ENCODE measurements at places on chromosomes 13 and 19.

GRCh38 chr19:17757125-17757524, 5.8 kb downstream of the FCHO1 start:
- no peak for DNase-seq

- DNase-seq = no peak
Measured at GRCh38 chr13:28607187-28607955, 51.6 kb upstream of the POMP start.

- no peak for DNase-seq
Measured at GRCh38 chr13:110280985-110281688, 25.8 kb downstream of the COL4A1 start.

GRCh38 chr13:113413178-113413897, 40.0 kb downstream of the ADPRHL1 start:
- no peak for DNase-seq

- no peak for DNase-seq
Measured at GRCh38 chr13:25731536-25731935, 320.3 kb downstream of the SHISA2 start.

DNA sequence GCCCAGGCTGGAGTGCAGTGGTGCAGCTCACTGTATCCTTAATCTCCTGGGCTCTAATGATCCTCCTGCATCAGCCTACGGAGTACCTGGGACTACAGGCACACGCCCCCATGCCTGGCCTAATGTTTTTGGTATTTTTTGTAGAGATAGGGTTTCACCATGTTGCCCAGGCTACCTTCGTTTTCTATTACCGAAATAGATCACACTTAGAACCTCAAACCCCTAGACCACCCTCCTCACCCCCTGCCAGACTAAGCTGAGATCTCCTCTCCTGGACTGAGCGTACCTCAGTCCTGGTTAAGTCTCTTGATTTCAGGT, 391 bp downstream of the KLF1 start:
- no peak for DNase-seq

DNA sequence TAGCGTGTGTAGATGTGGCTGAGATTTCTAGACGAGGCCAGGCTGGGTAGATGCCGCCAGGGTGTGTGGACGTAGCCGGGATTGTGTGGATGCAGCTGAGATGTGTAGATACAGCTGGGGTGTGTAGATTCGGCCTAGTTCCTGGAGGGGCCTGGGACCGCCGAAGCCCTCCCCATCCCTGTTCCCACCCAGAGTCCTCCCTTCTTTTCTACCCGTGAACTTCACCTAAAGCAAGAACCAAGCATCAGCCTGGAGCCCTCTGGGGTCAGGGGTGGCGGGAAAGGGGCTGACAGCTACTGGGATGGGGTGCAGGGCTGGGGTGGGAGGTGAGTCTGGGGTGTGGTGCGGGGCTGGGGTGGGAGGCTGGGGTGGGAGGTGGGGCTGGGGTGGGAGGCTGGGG, 768 bp downstream of the TMPRSS9 start:
- no peak for DNase-seq

DNA sequence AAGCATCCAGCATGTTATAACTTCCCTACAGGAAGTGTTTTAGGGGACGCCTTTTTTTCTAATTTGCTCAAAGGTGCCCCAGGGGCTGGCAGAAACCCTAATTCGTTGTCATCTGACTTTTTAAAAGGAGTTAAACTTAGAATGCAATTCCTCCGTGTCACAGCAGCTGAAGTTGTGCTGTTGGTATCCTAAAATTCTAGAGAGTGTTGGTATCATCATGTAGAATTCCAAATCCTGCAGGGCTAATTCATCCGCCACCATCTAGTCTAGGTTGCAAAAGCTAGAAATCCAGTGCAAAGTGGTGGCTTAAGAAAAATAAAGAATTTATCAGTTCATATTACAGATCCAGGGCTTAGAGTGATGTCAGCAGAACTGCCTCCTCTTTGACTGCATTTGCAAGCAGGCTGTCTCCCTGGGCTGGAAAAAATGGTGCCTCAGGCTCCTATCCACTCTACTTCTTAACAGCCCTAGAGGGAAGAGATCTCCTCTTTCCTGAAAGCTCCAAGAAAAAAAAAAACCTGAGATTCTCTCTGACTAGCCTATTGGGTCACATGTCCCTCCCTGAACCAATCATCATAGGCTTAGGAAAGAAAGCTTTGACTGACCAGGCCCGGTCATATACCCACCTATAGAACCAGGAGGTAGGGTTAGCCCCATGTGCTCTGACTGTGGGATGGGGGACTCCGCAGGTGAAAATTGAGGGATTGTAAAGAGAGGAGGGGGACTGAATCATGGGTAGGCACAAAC, 73.0 kb downstream of the MAP4K1 start:
- no peak for DNase-seq

DNA sequence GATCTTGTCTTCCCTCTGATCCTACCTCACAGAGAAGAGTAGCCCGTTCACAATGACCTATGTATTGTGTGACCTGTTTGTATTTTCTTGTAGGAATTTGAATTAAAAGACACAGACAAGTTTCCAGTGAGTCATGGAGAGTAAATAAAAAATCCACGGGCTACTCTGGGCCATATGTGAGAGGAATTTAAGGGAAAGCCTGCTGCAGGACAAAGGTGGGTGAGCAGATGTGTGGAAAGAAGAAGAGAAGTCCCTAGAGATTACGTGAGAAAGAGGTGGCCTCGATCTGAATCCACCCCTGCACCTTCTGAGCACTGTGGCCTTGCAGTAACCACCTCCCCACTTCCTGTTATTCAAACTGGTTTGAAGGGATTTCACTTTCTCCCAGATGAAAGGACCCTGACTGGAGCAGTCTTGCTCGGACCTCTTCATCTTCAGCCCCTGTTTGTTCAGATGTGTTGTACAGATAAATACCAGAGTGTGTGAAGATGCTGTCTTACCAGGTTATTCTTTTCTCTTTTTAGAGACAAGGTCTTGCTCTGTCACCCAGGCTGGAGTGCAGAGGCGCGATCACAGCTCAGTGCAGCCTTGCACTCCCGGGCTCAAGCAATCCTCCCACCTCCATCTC, 205.4 kb downstream of the PDS5B start:
- DNase-seq = no peak

DNA sequence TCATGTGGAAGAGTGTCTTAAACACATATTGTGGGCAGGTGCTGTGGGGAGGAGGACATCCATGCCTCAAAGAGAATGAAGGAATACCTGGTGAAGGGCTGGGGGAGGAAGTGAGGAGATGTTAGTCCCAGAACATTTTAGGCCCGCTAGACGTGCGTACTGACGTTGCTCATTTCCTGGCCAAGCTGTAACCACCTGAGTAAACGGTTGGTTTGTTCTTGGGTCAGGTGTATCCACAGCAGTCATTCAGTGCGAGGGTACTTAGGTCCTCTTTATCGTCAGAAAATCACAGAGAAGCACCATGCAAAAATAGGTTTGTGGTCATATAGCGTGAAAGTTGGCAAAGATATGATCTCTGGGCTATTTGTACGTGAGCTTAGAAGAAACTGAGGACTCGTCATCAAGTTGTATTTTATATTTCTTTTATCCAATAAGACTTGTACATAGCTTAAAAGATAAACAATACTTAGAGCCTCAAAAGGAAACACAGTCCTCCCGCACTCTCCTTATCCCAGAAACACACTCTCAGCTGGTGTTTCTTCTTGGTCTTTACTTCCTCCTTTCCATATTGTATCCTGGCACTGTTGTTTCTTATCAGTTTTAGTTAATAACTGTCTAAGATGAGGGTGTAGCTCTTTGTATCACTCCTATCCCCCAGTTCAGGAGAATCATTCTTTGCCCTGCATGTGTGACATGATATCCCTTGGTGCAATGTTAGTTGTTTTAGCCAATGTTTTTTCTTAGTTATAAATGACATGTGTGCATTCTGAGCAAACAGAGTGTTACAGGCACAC, 52.0 kb downstream of the ARHGEF7 start:
- DNase-seq = no peak
